Activated T-cell treated with anti-CD3 and anti-CD28 coated beads, Interleukin-2, amount 50 U/mL, for 24 hours (primary cell): ENCODE measurements at places on chromosomes 5 and 9.
A peak's percentile ranks its signal among the peaks of the same experiment; 100 is the strongest.

- DNase-seq: no peak
- no peaks in the 10 kb centered on the region for H3K36me3 ChIP-seq
- H3K27me3 ChIP-seq: peaks cover 26% of the 10 kb centered on the region
- peak overlapping the region; percentile 64 for H3K4me3 ChIP-seq
- peaks cover 26% of the 10 kb centered on the region for H3K4me1 ChIP-seq
Observed at GRCh38 chr5:10562201-10563109, 1.4 kb upstream of the ANKRD33B start.

DNA sequence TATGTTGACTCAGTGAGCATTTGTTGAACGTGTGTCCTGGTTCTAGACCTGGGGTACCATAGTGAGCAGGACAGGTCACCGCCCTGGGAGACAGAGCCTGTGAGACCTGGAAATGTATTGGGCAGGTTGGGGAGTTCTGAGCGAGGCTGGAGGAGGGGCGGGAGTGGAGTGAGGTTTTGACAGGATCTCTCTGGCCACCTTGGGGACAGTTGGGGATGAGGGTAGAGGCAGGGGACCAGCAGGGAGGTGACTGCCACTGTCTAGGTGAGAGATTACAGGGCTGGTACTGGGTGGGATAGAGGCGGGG is 7.4 kb downstream of the WNK2 start:
- no peaks in the 10 kb centered on the region for H3K4me1 ChIP-seq
- no peak for DNase-seq
- no peak overlapping the region for H3K27ac ChIP-seq

- H3K27ac ChIP-seq: no peak overlapping the region
- H3K4me1 ChIP-seq: peaks cover 58% of the 10 kb centered on the region
- peaks cover 90% of the 10 kb centered on the region for H3K36me3 ChIP-seq
- no peak overlapping the region for H3K4me3 ChIP-seq
- H3K27me3 ChIP-seq: no peaks in the 10 kb centered on the region
- DNase-seq: no peak
Observed at GRCh38 chr5:100877274-100877673, 25.8 kb downstream of the ST8SIA4 start.

DNA sequence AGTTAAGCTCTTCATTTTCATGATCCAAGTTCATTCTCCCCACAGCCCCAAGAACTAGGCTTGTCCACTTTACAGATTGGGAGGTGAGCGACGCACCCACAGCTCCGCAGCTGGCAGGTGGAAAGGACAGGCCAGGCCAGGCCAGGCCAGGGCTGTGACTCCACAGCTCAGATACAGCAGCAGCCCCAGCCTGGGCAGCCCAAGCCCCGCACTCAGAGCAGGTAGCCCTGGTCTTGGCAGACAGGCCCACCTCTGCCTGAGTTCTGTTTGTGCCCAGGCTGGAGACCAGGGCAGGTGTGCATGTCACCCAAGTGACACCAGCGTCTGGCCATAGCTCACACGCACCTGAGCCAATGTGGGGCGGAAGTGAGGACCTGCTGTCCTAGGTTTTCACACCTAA is 124.7 kb downstream of the WNK2 start:
- peaks cover 4% of the 10 kb centered on the region for H3K4me1 ChIP-seq
- H3K27me3 ChIP-seq: peaks cover 5% of the 10 kb centered on the region
- H3K27ac ChIP-seq: no peak overlapping the region
- H3K4me3 ChIP-seq: no peak overlapping the region

GRCh38 chr5:158841481-158842276 is 258.0 kb downstream of the EBF1 start:
- H3K36me3 ChIP-seq: no peaks in the 10 kb centered on the region
- H3K4me3 ChIP-seq: no peak overlapping the region
- H3K4me1 ChIP-seq: no peaks in the 10 kb centered on the region

- no peak for DNase-seq
- no peaks in the 10 kb centered on the region for H3K27me3 ChIP-seq
- no peak overlapping the region for H3K27ac ChIP-seq
Observed at GRCh38 chr9:76530458-76531110, 71.6 kb downstream of the GCNT1 start.

DNA sequence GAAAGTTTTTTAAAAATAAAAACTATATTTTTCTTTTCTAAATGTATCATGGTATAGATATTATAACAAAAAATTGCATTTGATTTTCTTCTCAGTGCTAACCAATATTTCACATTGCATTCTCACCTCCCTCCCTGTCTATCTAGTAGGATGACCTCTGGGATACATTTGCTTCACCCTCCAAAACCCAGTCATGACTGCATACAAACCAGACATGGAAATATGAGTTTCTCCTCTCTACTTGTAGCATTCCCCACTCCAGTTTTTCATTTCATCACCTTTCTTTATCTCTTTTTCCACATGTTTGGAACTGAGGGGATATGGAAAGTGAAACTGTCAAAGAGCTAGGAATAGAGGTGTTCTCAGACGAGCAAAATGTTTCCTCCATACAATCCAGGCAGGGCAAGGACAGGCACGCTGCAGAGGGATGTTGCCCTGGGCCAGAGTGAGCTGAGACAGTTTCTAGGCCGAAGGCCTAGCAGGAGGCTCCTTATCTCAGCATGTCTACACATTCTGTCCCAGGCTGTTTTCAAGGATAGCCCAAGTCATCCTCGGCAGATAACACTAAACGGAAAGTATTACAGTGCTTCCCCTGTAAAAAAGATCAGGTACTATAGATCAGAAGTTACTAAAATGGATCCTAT is 46.7 kb downstream of the MEF2C start:
- H3K36me3 ChIP-seq: no peaks in the 10 kb centered on the region
- H3K27me3 ChIP-seq: peaks cover 21% of the 10 kb centered on the region
- peaks cover 19% of the 10 kb centered on the region for H3K4me1 ChIP-seq
- no peak overlapping the region for H3K4me3 ChIP-seq

GRCh38 chr5:149264439-149265067 is 7.1 kb upstream of the AFAP1L1 start:
- peak; percentile 58 for DNase-seq
- H3K36me3 ChIP-seq: no peaks in the 10 kb centered on the region
- H3K4me3 ChIP-seq: no peak overlapping the region
- peaks cover 7% of the 10 kb centered on the region for H3K4me1 ChIP-seq
- H3K27ac ChIP-seq: no peak overlapping the region

DNA sequence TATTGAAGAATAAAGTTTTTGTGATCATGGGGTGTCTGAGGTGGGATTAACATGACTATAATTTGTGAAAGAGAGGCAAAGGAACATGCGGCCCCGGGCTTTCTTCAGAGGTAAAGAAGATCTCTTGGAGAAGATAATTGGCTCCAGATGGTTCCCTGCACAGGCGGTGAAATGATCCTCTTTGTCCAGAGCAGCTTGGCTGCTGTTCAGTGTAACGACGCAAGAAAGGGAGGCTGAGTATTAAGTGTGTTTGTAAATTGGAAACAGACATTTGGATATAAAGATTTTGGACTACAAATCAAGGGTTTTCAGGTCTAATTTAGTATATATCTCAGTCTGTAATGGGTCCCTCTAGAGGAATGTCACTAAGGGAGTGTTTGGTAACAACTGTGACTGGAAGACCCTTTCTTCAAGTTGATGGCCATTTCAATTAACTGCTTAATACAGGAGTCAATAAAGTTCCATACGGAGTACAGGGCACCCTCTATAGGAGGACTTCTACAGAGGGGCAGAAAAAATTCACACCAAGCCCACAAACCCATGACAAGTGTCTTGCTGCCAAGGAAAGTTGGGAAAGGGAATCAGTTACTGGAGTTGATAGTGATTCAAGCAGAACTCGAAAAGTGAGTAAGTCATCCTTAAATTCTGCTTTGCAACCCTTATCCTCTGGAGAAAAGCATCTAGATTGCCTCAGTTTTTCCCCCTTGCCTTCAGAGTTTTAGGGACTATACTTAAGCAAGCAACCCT is 4.1 kb downstream of the EQTN start:
- H3K36me3 ChIP-seq: no peaks in the 10 kb centered on the region
- H3K4me1 ChIP-seq: no peaks in the 10 kb centered on the region
- DNase-seq: no peak
- no peak overlapping the region for H3K4me3 ChIP-seq

- H3K27me3 ChIP-seq: no peaks in the 10 kb centered on the region
- DNase-seq: no peak
- H3K36me3 ChIP-seq: no peaks in the 10 kb centered on the region
Observed at GRCh38 chr5:140324617-140325241, 21.7 kb downstream of the HBEGF start.

GRCh38 chr5:56900858-56901578 is 8.4 kb upstream of the SETD9 start:
- H3K36me3 ChIP-seq: peaks cover 8% of the 10 kb centered on the region
- no peak overlapping the region for H3K27ac ChIP-seq
- peak; percentile 38 for DNase-seq
- H3K4me1 ChIP-seq: peaks cover 6% of the 10 kb centered on the region
- no peaks in the 10 kb centered on the region for H3K27me3 ChIP-seq

DNA sequence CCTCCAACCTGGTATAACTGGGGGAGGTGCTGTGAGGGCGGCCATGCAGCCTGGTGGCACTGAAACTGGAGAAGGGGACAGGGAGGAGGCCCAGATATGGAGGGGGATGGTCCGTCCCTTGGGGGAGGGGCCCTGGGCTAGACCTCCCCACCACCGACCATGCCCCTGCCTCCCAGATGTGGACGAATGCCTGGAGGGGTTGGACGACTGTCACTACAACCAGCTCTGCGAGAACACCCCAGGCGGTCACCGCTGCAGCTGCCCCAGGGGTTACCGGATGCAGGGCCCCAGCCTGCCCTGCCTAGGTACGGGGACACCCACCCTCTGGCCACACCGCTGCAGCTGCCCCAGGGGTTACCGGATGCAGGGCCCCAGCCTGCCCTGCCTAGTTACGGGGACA is 15.4 kb upstream of the ASS1 start:
- DNase-seq: no peak
- H3K4me1 ChIP-seq: peaks cover 9% of the 10 kb centered on the region
- peaks cover 36% of the 10 kb centered on the region for H3K27me3 ChIP-seq
- no peaks in the 10 kb centered on the region for H3K36me3 ChIP-seq

- H3K4me1 ChIP-seq: no peaks in the 10 kb centered on the region
- H3K27ac ChIP-seq: no peak overlapping the region
- H3K36me3 ChIP-seq: no peaks in the 10 kb centered on the region
- H3K27me3 ChIP-seq: peaks cover 3% of the 10 kb centered on the region
- H3K4me3 ChIP-seq: no peak overlapping the region
Observed at GRCh38 chr5:110768138-110768860, 29.5 kb downstream of the SLC25A46 start.

DNA sequence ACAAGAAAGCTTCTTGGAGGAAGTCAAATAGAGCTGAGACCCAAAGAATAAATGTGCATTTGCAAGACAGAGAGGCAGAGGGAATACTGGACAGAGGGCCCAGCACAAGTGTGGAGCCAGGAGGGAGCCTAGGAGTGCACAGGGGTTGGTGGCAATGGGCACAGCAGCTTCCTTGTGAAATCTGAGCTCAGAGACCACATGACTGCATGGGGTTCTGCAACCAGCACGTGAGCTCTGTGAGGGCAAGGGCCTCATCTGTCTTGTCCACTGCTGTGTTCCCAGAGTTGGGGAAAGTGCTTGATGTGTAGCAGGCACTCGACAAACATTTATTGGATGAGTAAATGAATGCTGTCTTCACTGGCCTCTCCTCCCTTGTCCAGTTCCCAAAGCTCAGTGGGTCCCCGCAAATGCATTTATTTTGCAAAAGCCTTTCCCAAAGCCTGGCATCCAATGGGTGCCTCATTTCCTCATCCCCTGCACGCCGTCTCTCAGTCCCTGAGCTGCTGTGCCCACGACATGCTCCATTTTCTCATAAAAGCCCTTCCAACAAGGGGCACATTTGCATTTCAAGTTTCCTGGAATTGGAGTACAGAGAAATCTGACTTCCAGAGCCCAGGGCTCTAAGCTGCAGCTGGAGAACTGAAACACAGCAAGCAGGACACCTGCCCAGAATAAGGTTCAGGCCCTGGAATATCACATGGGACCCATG is 58.5 kb downstream of the KCNIP1 start:
- no peak overlapping the region for H3K27ac ChIP-seq
- H3K36me3 ChIP-seq: no peaks in the 10 kb centered on the region
- no peaks in the 10 kb centered on the region for H3K4me1 ChIP-seq
- no peak overlapping the region for H3K4me3 ChIP-seq
- DNase-seq: no peak

GRCh38 chr5:115487756-115488155 is 56.8 kb downstream of the FEM1C start:
- H3K27ac ChIP-seq: peak overlapping the region; percentile 77
- no peaks in the 10 kb centered on the region for H3K36me3 ChIP-seq
- no peak overlapping the region for H3K4me3 ChIP-seq
- peaks cover 46% of the 10 kb centered on the region for H3K4me1 ChIP-seq
- peaks cover 10% of the 10 kb centered on the region for H3K27me3 ChIP-seq
- no peak for DNase-seq

DNA sequence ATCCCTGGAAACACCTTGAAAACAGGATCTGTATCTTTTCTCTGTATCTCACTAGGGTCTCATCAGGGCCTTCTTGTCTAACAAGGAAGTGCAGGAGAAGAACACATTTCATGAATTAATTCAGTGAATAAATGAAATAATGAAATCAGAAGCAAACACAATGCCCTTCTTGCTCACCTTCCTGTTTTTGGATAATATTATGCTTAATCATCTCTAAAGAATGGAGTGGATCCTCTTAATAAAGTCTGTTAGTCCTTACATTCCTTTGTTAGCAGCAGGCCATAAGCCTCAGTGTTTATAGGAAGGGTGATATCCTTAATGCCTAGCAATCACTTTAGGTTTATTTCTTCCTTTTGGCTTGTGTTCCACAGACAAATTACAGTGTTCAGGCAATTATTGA is 837.1 kb upstream of the SEMA6A start:
- no peaks in the 10 kb centered on the region for H3K27me3 ChIP-seq
- no peaks in the 10 kb centered on the region for H3K4me1 ChIP-seq
- no peaks in the 10 kb centered on the region for H3K36me3 ChIP-seq

DNA sequence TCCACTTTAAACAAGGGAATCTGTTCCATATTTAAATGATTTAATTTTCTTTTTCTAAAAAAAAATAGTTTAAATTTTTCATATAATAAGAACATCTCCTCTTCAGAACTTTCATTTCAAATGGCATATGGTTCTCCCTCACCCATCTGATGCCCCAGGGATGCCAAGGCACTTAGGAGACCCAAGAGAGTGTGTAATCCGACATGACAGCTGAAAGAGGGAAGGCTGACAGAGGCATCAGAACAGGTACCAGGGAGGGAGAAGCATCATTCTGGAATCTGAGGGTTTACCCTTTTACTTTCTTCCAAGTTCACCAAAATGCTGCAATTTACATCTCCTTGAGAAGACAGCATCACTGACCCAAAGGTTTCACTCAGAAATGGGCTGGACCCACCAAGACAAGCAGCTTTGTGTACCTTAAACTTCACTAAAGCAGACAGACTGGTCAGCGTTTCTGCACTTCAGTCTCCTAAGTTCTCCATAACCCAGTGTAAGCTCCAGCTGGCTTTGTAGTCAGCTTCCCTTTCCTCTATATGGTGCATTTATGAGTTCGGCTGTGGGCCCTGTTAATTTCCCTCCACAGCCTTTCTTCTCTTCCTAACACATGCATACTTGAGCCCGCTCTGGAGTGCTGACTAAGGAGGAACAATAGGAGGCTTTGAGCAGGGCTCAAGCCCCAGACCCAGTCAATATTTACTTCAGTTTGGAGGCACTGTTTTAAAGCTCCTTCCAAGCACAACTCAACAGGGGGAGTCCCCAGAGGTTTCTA is 17.7 kb downstream of the EFNA5 start:
- H3K4me1 ChIP-seq: no peaks in the 10 kb centered on the region
- H3K27ac ChIP-seq: no peak overlapping the region
- H3K4me3 ChIP-seq: no peak overlapping the region
- DNase-seq: no peak
